ENCODE measurements at places on chromosomes 4 and X. TPM values are rescaled to one million over a fixed set of nuclear protein-coding genes. Genes with fewer than 3 reads are reported as not detected.

DNA sequence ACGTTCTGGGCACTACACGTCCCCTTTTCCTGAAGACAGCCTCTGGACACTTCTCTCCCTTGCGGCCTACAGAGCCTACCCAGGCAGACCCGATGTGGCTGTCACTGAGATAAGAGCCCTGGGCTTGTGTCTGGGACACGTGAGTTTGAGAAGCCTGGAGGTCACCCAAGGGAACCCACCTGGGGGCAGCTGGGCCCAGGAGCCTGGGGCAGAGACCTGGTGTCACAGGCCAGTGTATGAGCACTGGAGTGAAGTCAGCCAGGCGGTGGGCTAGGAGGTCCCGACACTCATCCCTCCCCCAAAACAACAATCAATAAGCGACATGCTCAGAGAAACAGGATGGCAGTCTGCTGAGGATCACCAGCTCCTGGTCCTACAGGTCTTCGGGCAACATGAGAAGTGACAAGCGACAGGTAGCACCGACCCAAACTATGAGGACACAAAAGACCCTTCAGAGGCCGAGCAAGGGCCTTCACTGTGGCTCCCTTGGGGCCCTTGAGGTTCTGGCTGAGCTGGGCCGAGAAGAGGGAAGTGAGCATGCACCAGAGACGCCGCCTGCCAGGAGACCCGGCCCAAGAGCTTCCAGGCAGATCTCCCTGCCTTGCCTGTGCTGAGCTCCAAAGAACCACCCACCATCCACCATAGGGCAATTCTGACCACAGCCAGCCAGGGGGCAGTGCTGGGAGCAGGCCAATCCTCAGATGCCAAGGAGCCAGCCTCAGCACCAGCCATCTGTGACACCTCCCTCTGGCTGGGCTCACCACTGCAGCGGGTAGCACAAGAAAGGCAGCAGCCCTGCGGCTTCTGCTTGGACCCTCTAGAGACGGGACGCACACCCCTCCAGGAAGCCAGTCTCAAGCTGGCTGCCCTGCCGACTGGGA lies 11.0 kb upstream of the DUSP9 start:
- DNase-seq, result peak; percentile 49

DNA sequence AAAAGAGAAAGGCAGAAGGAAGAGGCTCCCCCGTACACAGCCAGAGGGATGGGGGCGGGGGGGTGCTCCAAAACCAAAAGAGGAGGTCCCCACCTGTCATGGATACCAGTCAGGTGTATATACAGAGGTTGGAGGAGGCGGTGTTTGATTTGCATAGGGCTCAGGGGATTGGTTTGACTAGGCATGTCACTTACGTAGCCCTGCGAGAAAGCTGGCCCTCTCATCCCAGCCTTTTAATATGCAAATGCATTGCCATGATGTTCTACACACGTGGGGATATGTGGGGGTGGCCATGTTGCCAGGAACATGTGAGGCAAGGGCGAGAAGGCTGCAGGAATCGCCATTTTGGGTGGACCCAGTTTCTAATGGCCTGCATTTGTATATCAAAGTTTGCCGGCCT lies 38.6 kb downstream of the TMEM150C start:
- no peak for DNase-seq

DNA sequence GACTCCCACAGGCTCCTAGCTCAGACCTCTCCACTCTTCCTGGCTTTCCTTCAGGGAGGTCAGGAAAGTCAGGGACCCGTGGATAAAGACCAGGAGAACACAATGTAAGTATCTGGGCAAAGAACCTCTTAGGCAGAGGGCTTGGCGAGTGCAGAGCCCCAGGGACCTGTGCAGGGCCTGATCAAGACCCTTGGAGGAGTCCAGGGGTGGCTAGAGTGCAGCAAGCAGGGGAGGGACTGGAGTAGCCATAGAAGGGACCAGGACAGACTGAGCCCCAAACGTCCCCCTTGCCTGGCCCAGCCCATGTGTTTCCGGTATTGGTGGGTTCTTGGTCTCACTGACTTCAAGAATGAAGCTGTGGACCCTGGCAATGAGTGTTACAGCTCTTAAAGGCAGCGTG lies 5.9 kb upstream of the TNIP2 start:
- no peak for DNase-seq

DNA sequence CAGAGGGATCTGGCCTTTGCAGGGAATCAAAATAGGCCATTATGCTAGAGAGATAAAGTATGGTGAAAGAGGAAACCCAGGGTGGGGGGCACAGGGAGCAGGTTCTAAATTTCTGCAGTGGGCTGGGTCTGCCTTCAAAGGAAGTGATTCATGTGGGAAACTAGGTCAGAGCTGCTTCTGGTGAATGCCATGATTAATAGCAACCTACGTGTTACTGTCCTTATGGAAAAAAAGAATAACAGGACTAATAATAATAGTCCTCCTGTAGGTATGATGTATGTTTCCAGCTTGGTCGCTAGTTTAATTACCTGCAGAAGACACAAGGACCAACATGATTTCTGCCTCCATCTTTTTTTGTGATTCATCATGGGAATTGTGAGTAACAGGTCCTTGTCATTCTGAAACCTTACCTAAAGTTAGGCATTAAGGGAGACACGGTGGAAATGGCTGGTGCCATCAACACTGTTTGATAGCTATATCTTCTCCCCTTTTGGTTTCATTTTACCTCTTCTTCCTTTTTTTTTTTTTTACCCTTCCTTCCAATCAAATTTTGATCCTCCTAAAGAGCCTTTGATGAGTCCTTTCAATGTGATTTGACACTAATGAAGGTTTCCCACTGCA lies 180.4 kb downstream of the CPEB2 start:
- no peak for DNase-seq

- no peak for DNase-seq
Observed at GRCh38 chrX:143231492-143231891, 205.8 kb downstream of the SPANXN4 start.

DNA sequence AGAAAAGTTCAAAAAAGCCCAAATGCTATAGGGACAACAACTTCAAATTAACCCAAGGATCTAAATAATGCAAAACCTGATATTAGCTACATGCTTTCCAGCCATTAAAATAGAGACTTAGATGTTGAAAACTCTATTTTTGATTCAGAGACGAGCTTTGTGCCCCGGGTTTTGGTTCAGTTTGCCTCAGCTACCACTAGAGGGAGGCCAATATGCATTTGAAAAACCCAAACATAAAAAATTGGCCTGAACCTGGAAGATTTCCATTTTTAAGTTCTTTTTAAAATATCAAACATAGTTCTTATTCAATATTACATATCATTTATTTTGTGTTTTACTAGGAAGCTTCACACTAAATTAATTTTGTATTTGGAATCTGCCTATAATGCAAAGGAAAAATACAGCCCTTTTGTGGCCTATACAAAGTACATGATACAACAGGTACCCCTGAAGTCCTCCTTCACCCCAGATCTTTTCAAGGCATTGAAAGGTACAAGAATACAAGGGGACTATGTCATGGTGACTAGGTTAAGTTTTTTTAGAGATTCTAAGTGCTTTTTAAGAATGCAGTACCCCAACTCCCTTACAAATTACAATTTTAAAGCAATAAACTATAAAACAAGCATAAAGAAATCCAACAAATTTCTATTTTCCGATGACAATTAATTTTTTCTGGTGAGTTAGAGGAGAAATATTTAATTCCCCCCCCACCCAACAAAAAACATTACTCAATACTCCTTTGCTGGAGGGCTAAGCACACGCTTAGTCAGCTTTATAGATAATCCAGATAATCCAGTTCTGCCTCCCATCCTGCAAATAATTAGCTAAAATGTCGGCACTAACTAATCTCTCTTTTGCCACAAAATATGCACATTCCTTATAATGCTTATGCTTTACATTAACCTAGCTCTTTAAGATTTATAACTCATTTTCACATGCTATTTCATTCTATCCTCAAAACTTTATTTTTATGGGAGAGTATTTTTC lies 97.7 kb upstream of the PTPN13 start:
- DNase-seq, result peak; percentile 69

DNA sequence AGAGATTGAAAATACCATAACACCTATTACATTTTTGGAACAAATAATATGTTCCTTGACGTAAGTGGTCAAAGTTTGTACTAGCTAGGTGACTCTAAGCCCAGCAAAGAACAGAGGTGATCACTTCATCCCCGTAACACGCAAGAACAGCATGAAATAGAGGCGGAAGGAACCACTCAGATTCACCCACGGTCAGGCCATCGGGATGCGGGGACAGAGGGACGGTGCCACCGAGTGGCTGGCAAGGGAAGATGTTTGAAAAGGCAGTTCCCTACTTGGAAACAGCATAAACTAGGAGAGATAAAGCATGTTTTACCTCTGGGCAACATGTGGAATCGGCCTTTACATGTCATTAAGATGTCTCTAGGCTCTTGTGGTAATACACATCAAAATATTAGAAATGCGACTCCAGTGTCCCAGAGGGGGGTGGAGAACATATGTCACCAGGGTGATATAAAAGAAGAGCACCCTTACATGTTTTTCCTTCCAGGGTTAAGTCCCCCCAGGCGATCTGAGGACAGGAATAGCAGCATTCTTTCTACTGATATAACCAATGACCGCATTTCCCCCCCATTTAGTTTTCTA lies 84.0 kb downstream of the PHKA2 start:
- no peak for DNase-seq

DNA sequence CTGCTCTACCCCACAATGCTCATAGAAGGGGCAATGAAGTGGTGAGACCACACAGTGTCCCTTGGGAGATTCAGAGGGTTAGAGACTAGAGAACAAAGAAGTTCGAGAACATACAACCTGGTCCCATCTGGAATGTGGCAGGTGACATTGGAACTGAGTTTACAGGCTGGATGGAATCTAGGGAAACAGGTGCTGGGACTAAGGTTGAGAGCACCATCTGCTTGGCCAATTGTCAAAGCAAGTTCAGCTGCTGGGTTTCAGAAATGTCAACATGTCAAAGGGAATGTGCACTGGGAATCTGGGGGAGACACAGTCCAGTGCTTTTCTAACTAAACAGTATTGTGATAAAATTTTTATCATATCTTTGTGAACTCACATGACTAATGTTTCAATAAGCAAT lies 15.9 kb upstream of the FAM13A start:
- no peak for DNase-seq

DNA sequence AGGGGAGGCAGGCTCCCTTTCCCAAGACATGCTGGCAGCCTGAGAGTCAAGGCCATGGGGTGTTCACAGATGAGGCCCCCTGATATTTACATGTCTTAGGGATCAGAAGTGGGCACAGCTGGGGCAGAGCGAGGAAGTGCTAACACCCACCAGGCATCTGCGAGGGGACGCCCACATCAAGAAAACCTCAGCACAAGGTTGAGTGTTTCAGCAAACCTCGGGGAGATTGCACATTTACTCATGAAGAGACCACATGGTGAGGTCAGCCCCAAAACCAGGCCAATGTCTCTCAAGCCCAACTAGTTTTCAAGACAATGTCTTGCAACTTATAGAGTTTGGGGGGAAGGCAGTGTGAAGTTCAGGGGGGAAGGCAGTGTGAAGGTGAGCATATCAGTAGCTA lies 55.2 kb downstream of the CLNK start:
- no peak for DNase-seq

DNA sequence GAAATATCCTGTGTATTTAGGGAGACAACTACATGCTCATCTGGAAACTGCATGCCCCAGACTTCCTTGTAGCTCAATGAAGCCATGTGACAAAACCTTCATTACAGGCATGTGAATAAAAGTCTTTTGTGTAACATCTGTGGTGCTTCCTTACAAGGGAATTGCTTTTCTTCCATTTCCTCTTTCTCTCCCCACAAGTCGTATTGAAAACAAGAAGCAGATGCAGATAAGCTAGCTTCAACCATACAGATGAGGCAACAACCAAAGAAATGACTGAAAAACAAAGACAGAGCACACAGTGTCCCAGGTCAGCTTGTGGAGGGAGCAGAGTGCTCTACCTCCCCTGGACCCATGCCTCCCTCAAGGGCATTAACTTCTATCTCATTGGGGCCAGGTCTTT lies 115.8 kb upstream of the INPP4B start:
- DNase-seq, result no peak

The GLRA3 gene
- not detected for total RNA-seq

The SOD3 gene
- total RNA-seq, result 178 TPM

The SLC26A1 gene
- 0.45 TPM for total RNA-seq

The ARHGAP24 gene
- 87.6 TPM for total RNA-seq

The SERPINA7 gene
- not detected for total RNA-seq
